Lung (tissue), 17 donors: ENCODE measurements at places on chromosomes 11 and 22. TPM values are rescaled to one million over a fixed set of nuclear protein-coding genes. Genes with fewer than 3 reads are reported as not detected.

GRCh38 chr22:29060931-29061330 is 700 bp downstream of the C22orf31 start:
- DNase-seq = no peak

- DNase-seq = peak; percentile 16
Observed at GRCh38 chr11:76257074-76257719, 50.9 kb upstream of the WNT11 start.

Gene OR51B5
- total RNA-seq = 4.2 TPM

- DNase-seq = no peak
Observed at GRCh38 chr11:109247071-109247470, 174.9 kb upstream of the C11orf87 start.

- DNase-seq = no peak
Observed at GRCh38 chr22:24310969-24311368, 40.3 kb downstream of the SPECC1L start.

DNA sequence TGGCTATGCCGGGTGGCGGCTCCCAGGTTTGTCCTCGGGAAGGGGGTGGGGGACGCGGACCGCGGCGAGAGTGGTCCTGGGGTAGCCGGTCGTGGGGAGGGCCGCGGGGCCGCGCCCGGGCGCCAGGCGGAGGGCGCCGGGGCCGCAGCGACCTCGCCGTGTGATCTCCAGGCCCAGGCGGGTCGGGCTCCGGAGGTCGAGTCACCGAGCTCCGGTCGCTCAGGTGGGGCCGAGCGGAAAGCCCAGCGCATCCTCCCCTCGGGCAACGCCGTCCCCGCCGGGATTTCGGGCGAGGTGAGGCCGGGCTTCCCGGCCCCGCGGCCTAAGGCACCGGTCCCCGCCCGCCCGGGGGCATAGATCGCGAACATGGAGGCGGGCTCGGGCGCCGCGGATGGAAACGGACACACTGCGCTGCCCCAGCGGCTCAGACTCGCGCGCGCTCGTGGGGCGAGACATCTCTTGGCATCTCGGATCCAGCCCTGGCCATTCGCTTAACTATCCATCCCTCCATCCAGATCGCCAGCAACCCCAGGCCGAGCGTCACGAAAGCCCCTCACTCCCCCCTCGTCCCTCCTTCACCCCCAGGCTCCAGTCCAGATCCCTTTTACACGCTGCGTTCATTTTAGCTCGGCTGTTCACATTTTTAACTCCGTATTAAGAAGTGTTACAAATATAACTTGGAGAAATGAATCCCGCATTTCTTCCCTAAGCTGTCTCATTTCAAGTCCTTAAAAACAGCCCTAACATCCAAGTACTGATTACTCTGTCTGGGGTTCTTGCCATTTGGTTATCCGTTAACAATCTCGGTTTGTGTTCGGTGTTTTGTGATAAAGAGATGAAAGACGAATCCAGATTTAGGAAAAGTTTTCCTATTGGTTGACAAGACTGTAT is 460 bp downstream of the ZC3H12C start:
- DNase-seq = peak; percentile 86

Gene C11orf42
- not detected for total RNA-seq

DNA sequence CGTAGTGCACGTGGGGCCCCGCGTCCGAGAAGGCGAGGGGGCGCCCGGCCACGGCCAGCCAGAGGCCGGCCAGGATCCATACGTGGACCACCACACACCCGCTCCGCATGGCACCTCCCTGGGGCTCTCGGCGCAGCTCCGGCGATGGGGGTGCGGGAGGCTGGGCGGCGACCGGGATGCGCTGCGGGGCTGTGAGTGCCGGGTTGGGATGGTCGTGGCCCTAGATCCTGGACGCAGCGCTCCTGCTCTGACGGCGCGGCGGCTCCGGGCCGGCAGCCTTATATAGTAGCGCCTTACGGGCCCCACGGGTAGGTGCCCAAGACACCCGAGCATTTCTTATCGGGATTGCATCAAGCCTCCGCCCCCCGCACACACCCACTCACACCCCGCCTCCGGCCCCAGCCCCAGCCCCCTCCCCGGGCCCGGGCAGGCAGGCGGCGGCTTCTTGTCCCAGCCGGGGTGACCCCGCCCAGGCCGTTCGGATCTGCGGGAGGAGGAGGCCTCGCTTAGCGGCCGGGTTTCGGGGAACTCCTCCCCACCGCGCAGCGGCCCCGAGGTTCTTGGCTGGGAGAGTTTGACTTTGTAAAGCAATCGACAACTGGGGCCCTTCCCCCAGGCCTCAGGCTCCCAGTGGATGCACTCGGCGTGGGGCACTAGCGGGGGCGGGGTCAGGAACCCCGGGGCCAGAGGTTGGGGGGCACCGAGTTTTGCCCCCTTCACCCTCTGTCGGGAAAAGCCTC is at the start of gene FGF19:
Gene FGF19 (minus strand): TSS at position 255 of the 740 bp plus-strand sequence. CDS start 146 bp downstream, at position 109.
- DNase-seq = peak; percentile 38

GRCh38 chr11:121385688-121386087 is 66.4 kb upstream of the SORL1 start:
- DNase-seq = no peak

Gene CECR2
- total RNA-seq = 12.5 TPM

Gene SEC14L6
- 3.4 TPM for total RNA-seq

DNA sequence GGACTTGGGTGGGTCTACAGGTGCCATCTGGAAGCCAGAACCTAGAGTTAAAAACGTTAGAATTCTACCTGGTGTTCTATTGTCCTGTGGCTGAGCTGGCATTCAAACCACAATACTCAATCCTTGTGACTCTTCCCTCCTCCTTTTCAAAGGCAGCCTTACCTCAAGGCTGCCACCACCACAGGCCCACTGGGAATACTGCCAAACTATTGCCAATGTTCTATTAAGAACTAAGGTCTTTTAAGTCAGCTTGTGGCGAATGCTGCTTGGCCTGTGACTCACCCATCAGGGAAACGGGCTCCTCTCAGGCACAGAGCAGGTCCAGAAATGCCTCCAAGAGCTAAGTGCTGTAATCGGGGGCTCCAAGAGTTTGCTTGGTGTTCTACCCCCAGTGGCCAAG is 1008.4 kb downstream of the JRKL start:
- no peak for DNase-seq

- no peak for DNase-seq
Observed at GRCh38 chr11:127693686-127694085, 693.1 kb upstream of the KIRREL3 start.

DNA sequence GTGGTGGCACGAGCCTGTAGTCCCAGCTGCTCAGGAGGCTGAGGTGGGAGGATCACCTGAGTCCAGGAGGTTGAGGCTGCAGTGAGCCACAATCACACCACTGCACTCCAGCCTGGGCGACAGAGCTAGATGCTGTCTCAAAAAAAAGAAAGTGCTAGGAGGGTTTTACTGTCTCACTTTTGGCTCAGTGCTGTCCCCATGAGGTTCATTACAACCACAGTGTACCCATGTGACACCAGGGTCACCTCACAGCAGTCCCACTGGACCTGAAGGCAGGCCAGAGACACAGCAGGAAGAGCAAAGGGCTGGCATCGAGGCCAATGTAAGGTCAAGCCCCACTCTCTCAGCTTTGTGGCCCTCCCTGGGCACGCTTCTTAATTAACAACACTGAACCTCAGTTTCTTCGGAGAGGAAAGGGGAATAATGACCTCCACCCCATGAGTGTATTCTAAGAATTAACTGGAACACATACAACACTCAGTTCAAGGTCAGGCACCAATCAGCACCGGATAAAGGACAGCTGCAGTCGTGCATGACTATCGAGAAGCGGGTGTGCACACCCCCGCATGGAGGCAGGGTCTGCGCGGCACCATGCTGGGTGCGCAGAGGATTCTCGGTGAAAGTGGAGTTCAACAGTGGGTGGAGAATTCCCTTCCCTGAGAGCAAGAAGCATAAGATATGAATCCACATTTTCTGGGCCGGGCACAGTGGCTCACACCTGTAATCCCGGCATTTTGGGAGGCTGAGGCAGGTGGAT is 30.9 kb upstream of the BAIAP2L2 start:
- DNase-seq = no peak

Gene OR2D2
- total RNA-seq = 0.25 TPM

DNA sequence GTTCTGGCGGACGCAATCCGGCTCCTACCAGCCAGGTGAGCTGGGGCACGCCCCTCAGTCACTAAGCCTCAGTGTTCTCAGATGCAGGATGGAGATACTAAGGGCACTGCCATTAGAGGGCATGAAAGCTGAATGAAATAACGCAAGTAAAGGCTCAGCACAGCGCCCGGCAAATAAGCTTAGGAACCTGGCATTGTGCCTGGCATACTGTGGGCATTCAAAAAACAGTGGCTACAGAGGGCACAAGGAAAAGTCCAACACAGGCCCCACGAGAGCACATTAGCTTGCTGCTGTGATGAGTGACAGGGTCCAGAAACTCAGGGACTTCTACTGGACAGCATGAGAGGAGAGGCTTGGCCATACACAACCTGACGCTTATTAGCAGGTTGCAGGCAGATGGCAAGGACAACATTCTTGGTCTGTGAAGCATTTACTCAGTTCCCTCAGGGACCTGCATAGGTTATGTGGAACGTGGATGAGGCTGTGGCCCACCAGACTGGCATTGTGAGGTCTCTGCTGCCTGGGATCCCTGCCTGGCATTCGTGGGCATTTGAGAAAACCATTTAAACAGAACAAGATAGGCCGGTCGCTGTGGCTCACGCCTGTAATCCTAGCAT is 12.2 kb downstream of the TXN2 start:
- DNase-seq = no peak

DNA sequence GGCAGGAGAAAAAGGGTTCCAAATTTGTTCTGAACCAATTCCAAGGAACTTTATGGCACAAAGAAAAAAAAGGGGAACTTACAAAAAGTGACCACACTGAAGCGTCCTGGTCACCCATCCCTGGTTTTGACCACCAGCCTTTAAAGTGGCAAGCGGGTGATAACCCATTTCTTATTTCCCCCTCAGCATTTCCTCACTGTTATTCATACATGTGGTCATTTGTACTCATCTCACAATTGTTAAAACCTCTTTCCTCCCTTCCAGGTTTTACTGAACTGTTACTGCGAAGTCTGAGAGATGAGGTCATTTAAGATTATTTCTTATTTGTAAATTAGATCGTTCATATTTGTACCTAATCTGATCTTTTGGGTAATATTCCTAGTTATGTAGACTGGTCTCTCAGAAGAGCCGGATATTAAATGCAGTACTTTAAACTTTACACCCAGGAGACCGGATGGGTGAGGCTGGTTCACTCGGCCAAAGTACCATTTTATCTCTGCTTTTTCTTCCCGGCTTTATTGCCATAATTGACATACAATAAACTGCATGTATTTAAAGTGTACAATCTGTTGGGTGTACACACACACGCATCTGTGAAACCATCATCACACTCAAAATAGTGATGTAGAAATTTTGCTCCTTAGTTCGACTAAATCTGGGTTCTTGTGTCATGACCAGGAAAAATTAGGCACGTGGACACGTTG is 47.0 kb downstream of the CDPF1 start:
- no peak for DNase-seq

GRCh38 chr11:86046116-86046515 is 22.8 kb downstream of the PICALM start:
- no peak for DNase-seq

Gene BACE1
- total RNA-seq = 18.6 TPM

GRCh38 chr22:44116331-44116730 is 64.4 kb upstream of the PARVG start:
- no peak for DNase-seq

GRCh38 chr11:102332611-102332994 is 14.4 kb upstream of the BIRC2 start:
- DNase-seq = no peak

Gene RAB36
- total RNA-seq = 27.5 TPM

GRCh38 chr11:33160587-33160986 is 693 bp downstream of the CSTF3 start:
- DNase-seq = no peak

GRCh38 chr11:33560729-33561128 is 139.9 kb downstream of the C11orf91 start:
- DNase-seq = no peak

- DNase-seq = no peak
Observed at GRCh38 chr11:92295175-92296137, 70.8 kb downstream of the FAT3 start.

DNA sequence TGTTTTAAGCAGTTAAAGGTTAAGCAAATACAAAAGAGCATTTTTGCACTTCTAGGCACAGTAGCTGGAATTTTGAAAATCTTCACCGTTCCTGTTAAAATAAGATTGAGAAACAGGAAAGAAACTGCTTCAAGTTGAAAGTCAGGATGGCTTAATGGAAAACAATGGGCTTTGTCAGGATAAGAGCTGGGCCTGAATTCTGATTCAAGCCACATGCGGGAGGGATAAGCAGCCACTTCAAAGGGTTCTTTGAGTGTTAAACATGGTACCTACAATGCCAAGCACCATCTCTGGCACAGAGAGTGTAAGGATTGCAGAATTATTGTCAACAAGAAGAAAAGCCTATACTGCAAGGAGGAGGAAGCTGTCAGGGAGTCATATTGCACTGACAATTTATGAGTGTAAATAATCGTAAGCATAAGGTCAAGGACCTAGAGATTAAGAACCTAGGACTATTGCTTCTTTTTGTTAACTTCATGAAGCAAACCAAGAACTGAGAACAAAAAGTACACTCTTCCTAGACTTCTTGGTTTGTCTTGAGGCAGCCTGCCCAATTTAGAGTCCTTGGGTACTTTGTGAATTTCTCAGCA is 32.5 kb downstream of the MPPED2 start:
- no peak for DNase-seq

DNA sequence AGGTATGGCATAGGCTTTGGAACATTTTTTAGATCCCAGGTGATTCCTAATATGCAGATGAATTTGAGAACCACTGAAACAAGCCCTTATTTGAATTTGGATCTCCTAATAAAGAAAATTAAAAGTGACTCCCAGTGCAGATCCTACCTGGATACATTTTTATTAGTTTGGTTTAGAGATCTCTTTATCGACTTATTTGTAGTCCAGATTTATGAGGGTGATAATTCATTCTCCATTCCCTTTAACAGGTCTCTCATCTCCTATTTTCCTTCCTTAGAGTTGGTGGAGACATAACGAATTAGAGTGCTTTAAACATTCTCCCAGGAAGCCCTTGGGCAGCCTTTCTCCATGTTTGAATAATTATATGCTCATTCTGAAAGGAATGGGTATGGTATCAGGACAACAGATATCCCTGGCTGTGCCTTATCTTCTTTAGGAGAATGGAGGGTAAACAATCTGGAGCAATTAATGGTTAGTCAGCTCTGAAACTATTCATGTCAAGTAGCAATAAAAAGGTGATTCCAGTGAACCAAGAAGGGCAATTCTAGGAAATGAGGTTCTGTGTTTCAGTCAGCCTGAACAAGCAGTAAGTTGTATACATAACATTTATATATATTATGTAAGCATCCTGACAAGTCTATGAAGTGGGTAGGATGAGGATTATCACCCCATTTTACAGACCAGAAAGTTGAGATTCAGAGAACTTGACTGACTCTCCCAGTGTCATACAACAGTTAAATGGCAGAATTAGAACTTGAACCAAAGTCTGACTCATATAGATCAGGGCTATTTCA is 53.9 kb upstream of the RCE1 start:
- no peak for DNase-seq

- DNase-seq = no peak
Observed at GRCh38 chr11:122711362-122711761, 55.8 kb downstream of the UBASH3B start.

GRCh38 chr22:21940521-21940920 is 12.1 kb downstream of the PPM1F start:
- no peak for DNase-seq

- DNase-seq = no peak
Observed at GRCh38 chr11:124946735-124947141, 7.3 kb upstream of the CCDC15 start.

- DNase-seq = peak; percentile 90
Observed at GRCh38 chr22:24695561-24696511, 78.7 kb downstream of the PIWIL3 start.
